ENCODE measurements at places on chromosomes 5 and 9. TPM values are rescaled to one million over a fixed set of nuclear protein-coding genes. Genes with fewer than 3 reads are reported as not detected.

PLCXD3 gene
- polyA plus RNA-seq: 9.7 TPM

POU5F2 gene
- 0.14 TPM for polyA plus RNA-seq

KCNT1 gene
- polyA plus RNA-seq: 0.82 TPM

C5orf24 gene
- 38.5 TPM for polyA plus RNA-seq

GZMA gene
- polyA plus RNA-seq: not detected

IQGAP2 gene
- 0.44 TPM for polyA plus RNA-seq

ANKRD31 gene
- 0.42 TPM for polyA plus RNA-seq

CARD9 gene
- not detected for polyA plus RNA-seq

GABBR2 gene
- polyA plus RNA-seq: 253 TPM

PCDHB10 gene
- polyA plus RNA-seq: 3.6 TPM

ADAMTS2 gene
- polyA plus RNA-seq: not detected

MXD3 gene
- not detected for polyA plus RNA-seq

ERP44 gene
- polyA plus RNA-seq: 26.4 TPM

PHF24 gene
- 10.5 TPM for polyA plus RNA-seq

All from Purkinje cell (primary cell).